WTC11 (cell line): ENCODE measurements at places on chromosomes 3 and 15.

GRCh38 chr15:79282371-79283251 lies at the start of gene ANKRD34C:
Gene ANKRD34C (plus strand): TSS chr15:79282722. CDS start chr15:79293285, 10,563 bp downstream.
- DNase-seq, result peak; percentile 46

- no peak for DNase-seq
These were observed 31.6 kb upstream of the ABHD10 start for GRCh38 chr3:111947231-111947630.

DNA sequence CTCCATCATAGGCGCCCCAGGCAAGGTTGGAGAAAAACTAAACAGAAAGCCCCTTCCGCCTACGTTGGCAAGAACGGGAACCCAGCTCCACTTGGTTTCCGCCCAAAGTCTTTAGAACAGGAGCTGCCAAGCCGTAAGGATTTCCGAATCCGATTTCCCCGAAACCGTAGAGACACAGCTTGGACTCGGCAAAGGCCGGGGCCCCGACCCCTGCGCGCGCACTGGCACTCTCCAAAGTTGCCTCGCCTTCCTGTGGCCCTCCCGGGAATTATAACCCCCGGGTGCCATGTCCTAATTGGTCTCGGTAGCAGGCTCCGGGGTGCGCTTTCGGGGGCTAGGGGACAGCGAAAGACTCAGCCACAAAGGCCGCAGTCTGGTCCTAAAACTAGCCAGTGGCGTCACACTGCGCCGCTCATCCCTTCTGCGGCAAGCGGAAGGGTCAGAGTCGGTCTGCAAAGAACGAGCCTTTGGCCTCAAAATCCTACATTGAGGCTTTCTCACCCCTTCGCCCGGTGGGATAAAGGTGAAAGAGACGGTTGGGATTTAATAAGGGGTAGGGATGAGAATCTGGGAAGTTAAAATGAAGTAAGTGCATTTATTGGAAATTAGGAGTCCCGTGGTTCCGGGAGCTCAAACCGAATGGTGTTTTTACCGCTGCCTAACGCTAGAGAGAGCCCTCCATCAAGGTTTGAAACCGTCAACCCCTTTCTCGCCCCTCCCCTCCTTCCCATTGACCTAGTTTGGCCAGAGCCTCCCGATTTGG lies 6.8 kb downstream of the BCL6 start:
- DNase-seq, result peak; percentile 86

DNA sequence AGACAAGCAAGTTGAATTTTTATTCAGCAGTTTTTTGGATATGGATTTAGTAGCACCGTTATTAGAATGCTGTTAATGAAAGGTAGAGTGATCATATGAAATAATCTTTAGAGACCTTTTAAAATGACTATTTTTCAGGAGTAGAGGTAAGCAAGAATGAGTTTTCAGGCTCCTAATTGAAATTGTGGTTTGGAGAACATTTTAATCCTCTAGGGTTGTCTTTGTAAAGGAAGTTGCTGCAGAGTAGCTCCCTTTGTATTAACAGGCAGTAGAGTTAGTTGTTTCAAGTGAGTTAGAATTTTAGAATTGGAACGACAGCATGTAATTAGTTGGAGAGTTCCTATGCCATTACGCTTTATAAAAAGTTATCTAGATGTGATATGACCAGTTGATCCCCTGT lies 27.2 kb upstream of the EDEM1 start:
- DNase-seq, result no peak

GRCh38 chr3:119927190-119927589 lies 145.3 kb downstream of the NR1I2 start:
- no peak for DNase-seq

DNA sequence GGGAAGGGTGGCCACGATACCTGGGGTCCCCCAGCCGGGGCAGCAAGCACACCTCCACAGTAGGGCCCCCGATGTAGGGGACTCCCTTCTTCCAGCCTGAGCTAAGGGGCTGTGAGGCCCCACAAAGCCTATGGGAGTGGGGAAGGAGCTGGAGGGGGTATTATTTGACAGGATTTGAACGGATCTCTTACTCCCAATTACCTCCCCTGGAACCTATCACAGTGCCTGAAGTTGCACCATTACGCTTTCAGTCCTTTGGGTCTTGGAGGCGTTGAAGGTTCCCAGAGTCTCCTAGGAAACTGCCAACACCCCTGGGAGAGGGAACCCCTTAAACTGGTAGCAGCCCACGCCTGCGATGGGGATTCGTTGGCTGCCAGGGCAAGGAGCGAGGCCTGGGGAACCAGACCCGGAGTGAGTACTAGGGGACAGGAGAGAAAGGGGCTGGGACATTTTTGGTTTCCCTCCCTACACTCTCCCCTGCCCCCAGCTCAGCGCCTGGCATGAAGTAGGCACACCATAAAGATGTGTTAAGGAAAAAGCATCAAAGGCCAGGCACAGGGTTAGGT lies 409 bp upstream of the LHFPL4 start:
- DNase-seq, result peak; percentile 16

DNA sequence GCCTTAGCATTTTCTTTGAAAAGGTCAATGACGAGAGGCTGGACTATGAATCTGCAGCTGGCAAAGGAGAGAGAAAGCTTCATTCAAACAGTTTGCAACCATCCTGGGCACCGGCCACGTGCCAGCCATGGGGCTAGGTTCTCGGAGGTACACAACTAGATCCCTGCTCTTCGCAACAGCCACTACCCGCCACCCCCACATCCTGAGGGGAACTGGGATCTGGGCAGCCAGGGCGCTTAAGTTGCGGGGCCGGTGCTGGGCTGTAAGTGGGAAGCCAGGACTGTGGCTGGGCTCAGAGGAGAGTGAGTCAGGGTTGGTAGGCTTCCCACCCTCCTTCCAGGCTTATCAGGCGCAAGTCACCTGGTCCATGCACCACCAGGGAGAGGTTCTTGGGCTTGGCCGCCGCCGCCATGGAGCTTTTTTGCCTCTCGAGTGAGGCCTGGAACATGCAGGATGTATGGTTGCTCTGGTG lies 95.0 kb upstream of the TERB2 start:
- no peak for DNase-seq

- DNase-seq, result no peak
These were observed 18.1 kb upstream of the TRAT1 start for GRCh38 chr3:108804437-108804836.

GRCh38 chr15:40984964-40985363 lies 31.7 kb downstream of the CHAC1 start:
- no peak for DNase-seq

DNA sequence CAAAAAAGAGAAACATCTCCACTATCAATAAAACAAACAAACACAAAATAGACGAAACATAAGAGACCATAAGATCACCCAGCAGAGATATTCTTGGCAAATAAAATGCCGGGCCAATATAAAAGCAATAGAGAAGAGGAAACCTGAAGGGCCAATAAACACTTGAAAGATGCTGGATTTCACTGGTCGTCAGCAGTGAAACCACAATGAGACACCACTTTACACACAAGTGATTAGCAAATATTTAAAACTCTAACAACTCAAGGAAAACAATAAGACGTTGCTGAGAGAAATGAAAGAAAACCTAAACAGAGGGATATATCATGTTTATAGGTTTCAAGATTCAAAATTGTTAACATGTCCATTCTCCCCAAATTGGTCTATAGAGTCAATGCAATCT lies 148.5 kb downstream of the WDR76 start:
- DNase-seq, result no peak

GRCh38 chr15:80350941-80351610 lies 53.1 kb upstream of the ARNT2 start:
- no peak for DNase-seq

GRCh38 chr3:170703121-170703588 lies 117.3 kb upstream of the SLC7A14 start:
- DNase-seq, result no peak

GRCh38 chr3:60669636-60670035 lies 581.6 kb downstream of the FHIT start:
- peak; percentile 50 for DNase-seq
